Stimulated activated CD8-positive, alpha-beta memory T cell treated with anti-CD3 and anti-CD28 coated beads, Interleukin-4, amount 100 ng/mL, for 1 hour (primary cell): ENCODE measurements at places on chromosomes 1 and 21.

DNA sequence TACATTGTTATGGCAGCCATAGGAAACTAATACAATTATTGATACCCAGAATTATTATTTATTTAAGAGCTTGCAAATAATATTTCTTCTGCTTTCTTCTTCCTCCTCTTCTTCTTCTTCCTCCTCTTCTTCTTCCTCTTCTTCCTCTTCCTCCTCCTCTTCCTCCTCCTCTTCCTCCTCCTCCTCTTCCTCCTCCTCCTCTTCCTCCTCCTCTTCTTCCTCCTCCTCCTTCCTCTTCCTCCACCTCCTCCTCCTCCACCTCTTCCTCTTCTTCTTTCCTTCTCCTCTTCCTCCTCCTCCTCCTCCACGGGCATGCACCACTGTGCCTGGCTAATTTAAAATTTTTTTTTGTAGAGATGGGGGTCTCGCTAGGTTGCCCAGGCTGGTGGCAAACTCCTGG, 95.6 kb upstream of the BCAR3 start:
- no peak for DNase-seq

- peak; percentile 33 for DNase-seq
Observed at GRCh38 chr1:154463512-154463990, 38.5 kb upstream of the TDRD10 start.

DNA sequence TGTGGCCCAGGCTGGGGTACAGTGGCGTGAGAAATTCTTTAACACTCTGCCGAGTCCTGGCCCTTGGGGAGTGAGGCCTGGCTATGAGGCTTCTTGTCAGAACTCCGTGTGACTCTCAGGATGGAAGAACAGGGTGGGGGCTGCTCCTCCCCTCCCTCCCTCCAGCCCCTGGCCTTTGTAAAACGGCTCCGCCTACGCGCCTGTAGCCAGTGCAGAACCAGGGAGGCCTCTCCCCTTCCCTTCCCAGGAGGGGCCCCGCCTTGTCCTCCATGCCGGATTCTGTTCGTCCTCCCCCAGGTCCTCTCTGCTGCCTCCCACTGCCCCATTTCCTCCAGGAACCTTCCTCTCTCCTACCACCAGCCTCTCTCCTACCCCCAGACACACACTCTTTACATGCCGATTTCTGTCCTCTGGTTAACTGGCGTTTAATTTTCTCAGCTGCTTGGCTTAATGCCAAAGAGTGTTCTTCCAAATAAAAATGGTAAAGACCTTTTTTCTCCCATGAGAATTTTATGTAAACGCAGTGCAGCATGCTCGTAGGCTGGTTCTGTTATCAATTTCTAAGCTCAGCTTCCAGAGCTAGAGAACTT, 21.0 kb downstream of the PDE9A start:
- no peak for DNase-seq

GRCh38 chr1:83670909-83671565, 327.9 kb downstream of the TTLL7 start:
- DNase-seq: no peak

GRCh38 chr21:32135401-32136363, 143.2 kb downstream of the MIS18A start:
- DNase-seq: no peak

- no peak for DNase-seq
Observed at GRCh38 chr21:28018741-28019669, 973.7 kb downstream of the LTN1 start.

DNA sequence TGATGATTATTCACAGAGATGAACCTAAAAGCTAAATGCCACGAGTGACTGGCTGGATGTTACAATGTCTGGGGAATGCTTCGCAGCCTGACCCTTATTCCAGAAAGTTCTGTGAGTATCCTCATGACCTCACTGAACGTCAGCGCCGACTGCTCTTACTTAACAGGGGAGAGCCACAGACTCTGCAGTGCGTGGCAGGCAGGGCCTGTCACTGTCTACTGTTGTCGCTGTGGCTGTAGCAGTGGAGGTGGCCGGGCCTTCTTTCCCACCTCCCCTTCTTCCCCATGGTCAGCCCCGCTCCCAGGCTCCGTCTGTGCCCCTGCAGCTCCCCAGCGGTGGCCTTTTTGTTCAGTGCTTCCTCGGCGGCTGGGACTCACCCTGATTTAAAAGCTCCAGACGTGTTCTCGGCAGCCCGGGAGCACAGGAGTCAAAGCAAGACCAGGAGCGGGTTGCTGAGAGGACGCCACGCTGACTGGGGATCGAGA, 52.2 kb upstream of the TARBP1 start:
- DNase-seq: no peak

- no peak for DNase-seq
Observed at GRCh38 chr1:115317101-115318012, 20.7 kb downstream of the NGF start.

DNA sequence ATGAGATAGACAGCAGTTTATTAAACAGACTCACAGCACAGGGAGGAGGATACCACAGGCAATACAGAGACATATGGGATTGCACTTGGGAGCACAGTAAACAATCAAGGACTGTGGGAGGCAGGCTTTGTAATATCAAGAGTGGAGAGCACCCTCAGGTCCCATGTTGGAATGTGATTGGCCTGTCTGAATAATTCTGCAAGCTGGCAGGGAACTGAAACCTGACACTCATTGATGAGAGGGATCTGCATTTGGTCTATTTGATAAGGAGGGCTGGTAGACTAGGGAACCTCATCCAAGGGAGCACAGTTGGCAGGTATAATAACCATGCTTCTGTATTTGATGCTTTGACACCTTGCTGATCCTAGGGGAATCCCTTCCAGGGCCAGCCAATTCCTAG, 69.9 kb upstream of the PRMT6 start:
- DNase-seq: no peak

DNA sequence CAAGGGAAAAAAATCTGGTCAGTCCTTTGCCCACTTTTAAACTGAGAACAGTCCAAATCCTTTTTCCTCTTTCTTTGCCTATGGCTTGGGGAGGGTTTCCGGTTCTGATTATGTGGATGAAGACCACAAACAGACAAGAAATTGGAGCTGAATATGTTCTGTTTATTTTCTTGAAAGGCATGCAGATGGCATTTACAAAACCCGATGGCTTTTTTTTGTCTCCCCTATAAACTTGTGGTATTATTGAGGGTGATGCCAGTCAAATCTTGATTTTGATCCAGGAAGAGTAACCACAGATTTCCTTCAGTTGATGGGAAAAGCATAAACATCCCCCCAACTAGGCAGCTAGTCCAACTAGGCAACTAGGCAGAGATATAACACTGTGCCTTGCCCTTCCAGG, 38.9 kb downstream of the PLPP3 start:
- DNase-seq: no peak

- DNase-seq: no peak
Observed at GRCh38 chr1:204514828-204515227, 1.4 kb upstream of the MDM4 start.

GRCh38 chr1:145961425-145962156, 2.8 kb downstream of the ANKRD34A start:
- no peak for DNase-seq

GRCh38 chr1:10975567-10976326, 36.7 kb upstream of the TARDBP start:
- no peak for DNase-seq

DNA sequence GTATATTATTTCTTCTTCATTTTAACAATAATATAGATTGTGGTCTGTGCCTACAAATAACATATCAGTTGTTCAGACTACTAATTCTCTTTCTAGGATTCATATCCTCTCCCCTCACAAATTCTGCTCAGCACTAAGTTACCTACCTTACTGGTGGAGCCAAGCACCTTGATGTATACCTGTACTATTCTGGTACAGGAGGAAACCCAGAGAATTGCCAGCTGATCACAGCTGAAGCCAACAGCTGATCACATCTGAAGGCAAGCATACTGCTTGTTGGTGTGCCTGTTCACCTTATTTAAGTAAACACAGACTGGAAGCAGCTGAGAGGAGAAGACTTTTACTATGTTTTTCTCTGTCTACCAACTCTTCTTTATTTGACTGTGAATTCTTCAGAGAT, 101.8 kb downstream of the PBX1 start:
- DNase-seq: no peak

DNA sequence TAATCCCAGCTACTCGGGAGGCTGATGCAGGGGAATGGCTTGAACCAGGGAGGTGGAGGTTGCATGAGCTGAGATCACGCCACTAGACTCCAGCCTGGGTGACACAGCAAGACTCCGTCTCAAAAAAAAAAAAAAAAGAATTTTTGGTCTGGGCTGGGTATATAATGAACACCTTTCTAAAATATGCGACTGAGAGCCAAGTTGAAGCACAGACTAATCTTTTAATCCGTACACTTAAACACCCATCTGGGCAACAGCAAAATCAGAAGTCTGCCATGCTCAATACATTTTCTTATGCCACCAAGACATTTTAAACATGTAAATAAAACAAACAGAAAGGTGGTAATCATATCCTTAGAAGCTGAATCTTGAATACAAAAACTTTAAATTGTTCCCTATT, 31.6 kb upstream of the ABCB10 start:
- no peak for DNase-seq

- no peak for DNase-seq
Observed at GRCh38 chr1:145757420-145757819, 38.1 kb downstream of the CD160 start.

GRCh38 chr1:226021401-226021800, 22.3 kb upstream of the SDE2 start:
- DNase-seq: no peak

GRCh38 chr21:44756423-44757185, 45.0 kb downstream of the UBE2G2 start:
- DNase-seq: no peak

- no peak for DNase-seq
Observed at GRCh38 chr1:208421486-208421885, 177.3 kb upstream of the PLXNA2 start.

DNA sequence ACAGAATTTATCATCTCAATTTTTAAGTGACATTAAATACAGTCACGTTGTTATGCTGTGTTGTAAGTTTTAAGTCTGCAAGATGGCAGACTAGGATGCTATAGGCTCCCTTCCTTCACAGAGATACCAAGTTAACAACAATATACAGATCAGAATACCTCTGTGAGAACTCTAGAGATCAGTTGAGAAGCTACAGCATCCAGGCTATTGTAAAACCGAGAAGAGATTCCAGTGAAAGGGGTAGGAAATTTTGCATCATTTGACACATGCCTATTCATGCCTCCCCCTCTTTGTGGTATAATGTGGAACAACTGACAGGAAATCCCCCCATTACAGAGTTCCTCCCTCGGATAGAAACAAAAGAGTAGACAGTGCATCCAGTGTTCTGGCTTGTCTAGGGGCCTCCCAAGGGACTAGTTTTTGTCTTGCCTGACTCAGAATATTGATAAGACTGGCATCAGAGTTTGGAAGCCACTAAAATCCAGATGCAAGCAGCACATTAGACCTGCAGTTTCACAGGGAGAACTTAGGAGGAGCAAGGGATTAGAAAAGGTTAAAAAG, 80.6 kb downstream of the LBR start:
- no peak for DNase-seq

DNA sequence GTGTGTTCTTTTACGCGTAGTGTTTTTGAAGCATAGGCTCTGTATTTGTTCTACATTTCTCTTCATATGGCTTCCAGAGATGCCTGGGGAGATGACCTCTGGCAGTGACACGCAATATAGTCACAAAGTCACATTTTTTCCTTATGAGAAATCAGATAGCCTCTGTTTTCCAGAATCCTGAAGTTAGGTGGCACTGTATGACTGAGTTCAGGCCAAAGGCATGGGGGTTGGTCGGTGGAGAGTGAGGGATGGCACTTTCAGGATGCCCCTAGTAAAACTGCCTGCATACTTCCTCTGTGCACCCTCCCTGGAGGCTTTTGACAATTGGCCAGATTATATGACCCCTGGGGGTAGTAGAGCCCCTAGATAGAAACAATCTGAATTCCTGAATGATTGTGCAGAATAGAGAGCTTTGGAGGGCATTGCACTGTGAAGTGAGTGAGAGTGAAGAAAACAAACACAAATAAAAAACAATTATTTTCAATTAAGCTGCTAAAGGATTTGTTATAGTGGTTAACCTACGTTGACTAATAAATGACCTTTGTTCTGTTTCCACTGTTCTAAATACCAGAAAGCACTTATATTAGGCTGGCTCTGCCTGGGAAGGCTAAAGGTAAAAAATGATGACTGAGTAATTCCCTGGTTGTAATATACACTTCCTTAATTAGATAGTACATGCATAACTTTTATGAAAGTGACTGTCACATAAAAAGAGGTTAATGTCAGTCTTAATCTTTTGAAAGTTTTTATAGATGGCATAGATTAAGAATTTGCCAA, 1660.8 kb downstream of the PLA2G4A start:
- no peak for DNase-seq

- no peak for DNase-seq
Observed at GRCh38 chr21:41612674-41613532, 104.9 kb upstream of the TMPRSS2 start.

GRCh38 chr1:177023726-177024125, 140.8 kb downstream of the ASTN1 start:
- no peak for DNase-seq

DNA sequence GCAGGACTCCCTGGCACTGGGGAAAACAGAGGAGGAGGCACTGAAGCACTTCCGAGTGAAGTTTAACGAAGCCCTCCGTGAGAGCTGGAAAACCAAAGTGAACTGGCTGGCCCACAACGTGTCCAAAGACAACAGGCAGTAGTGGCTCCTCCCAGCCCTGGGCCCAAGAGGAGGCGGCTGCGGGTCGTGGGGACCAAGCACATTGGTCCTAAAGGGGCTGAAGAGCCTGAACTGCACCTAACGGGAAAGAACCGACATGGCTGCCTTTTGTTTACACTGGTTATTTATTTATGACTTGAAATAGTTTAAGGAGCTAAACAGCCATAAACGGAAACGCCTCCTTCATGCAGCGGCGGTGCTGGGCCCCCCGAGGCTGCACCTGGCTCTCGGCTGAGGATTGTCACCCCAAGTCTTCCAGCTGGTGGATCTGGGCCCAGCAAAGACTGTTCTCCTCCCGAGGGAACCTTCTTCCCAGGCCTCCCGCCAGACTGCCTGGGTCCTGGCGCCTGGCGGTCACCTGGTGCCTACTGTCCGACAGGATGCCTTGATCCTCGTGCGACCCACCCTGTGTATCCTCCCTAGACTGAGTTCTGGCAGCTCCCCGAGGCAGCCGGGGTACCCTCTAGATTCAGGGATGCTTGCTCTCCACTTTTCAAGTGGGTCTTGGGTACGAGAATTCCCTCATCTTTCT, 75.5 kb downstream of the PIK3CD start:
- no peak for DNase-seq

DNA sequence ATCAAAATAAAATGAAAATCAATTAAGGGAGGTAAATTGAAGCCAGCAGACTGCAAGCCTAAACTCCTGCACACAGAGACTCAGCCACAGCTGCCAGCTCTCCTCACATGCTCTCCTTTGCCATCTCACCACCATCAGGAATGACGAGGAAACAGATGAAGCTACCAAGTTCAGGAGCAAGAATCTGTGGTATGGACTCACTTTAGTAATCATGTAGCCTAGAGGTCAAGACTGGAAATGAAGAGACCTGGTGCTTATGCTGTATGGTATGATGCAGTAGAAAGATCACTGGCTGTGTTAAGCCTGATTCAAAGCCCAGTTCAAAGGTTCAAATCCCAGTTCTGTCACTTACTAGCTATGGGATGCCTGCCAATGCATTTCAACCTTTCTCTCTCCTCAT, 78.9 kb upstream of the CAMK1G start:
- no peak for DNase-seq
